ENCODE measurements at places on chromosomes 7 and 10.

DNA sequence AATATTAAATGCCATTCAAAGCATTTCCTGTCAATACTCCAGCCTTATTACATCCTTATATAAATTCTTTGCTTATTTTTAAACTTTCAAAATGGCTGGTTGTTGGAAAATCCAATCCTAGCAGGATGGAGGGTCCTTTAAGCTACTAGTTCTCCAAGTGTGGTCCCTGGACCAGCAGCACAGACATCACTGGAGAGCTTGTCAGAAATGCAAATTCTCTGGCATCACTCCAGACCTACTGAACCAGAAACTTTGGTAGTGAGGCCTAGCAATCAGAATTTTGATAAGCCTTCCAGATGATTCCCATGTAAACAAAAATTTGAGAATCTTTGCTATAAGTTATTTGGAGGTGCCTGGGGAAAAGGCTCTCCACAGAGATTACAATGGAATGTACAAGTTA is 43.8 kb downstream of the CALCR start:
- no peak overlapping the region for H3K27ac ChIP-seq
- H3K4me1 ChIP-seq: no peaks in the 10 kb centered on the region
- H3K36me3 ChIP-seq: no peaks in the 10 kb centered on the region
- DNase-seq: peak; percentile 17
- H3K4me3 ChIP-seq: no peak overlapping the region
- H3K27me3 ChIP-seq: no peaks in the 10 kb centered on the region

DNA sequence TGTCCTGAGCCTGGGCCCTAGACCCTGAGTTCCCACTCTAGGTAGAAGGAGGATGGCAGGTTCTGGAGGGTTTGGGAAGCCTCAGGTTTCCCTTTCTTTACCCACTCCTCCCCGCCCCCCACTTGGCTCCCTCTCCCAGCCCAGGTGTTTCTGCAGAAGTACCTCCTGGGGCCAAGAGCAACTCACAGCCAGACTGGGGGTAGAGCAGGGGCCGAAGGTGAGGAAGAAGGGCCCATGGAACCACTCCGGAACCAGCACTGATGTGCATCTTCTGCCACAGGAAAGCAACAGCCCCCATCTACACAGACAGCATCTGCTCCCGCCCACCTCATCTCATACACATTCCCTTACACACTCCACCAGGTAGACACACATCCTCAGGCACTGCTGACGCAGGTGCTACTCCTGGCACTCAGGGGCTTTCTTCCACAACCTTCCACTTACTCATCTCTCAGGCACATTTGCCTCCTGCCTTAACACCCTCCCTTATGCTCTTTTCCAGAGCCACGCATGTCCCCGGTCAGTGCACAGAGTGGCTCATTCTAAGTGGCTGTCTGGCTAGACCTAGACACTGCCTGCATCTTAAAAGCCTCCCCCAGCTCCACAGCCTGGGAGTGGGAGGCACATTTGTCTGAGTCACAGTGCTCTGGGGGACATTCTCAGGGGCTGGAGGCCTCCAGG is 1.8 kb downstream of the EPHB6 start:
- H3K27ac ChIP-seq: no peak overlapping the region
- peaks cover 12% of the 10 kb centered on the region for H3K27me3 ChIP-seq
- H3K4me3 ChIP-seq: no peak overlapping the region

GRCh38 chr10:29646238-29646902 is 11.6 kb upstream of the SVIL start:
- H3K4me1 ChIP-seq: peaks cover 41% of the 10 kb centered on the region
- no peak overlapping the region for H3K4me3 ChIP-seq
- H3K27ac ChIP-seq: peak overlapping the region; percentile 65
- no peaks in the 10 kb centered on the region for H3K27me3 ChIP-seq

DNA sequence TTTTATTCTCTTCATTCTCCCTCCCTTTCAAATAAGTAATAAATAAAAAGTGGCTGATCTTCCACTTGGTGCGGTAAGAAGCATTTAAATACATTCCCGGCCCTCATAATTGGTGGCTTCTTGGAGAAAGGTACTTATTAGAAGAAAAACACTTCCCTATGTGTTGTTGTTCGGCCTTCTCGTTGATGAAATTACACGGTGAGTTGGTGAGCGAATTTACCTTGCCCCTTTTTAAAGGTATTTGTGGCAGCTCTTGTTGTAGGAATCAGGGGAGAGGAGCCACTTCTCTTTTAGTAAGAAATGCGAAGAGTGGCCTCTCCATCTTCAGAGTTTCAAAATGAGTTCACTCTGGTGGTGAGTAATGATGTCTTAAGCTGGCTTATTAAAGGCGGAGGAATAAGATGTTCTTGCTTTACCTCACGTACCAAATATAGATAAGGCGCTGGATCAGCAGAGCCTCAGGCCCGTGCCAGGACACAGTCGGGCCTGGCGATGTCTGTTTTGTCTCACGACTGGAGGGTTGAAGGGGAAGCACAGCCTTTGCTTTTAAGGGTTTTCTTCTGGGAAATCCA is 135.9 kb downstream of the CUX1 start:
- peaks cover 3% of the 10 kb centered on the region for H3K36me3 ChIP-seq
- H3K4me3 ChIP-seq: no peak overlapping the region
- no peaks in the 10 kb centered on the region for H3K27me3 ChIP-seq
- DNase-seq: peak; percentile 45

GRCh38 chr10:67175354-67175753 is 249.5 kb downstream of the LRRTM3 start:
- H3K4me1 ChIP-seq: no peaks in the 10 kb centered on the region
- no peak for DNase-seq
- H3K27ac ChIP-seq: no peak overlapping the region
- no peak overlapping the region for H3K4me3 ChIP-seq
- no peaks in the 10 kb centered on the region for H3K27me3 ChIP-seq

GRCh38 chr10:31508234-31508633 is 189.2 kb downstream of the ZEB1 start:
- H3K27ac ChIP-seq: no peak overlapping the region
- no peak for DNase-seq
- no peaks in the 10 kb centered on the region for H3K27me3 ChIP-seq
- no peak overlapping the region for H3K4me3 ChIP-seq
- no peaks in the 10 kb centered on the region for H3K4me1 ChIP-seq

GRCh38 chr7:151853896-151854719 is 22.8 kb downstream of the PRKAG2 start:
- H3K27ac ChIP-seq: no peak overlapping the region
- H3K27me3 ChIP-seq: peaks cover 2% of the 10 kb centered on the region
- no peak for DNase-seq
- no peak overlapping the region for H3K4me3 ChIP-seq
- H3K4me1 ChIP-seq: peaks cover 7% of the 10 kb centered on the region
- no peaks in the 10 kb centered on the region for H3K36me3 ChIP-seq

GRCh38 chr7:79268730-79269129 is 184.7 kb downstream of the MAGI2 start:
- H3K4me3 ChIP-seq: no peak overlapping the region
- no peaks in the 10 kb centered on the region for H3K4me1 ChIP-seq
- no peaks in the 10 kb centered on the region for H3K27me3 ChIP-seq
- no peak overlapping the region for H3K27ac ChIP-seq

- peaks cover 4% of the 10 kb centered on the region for H3K27me3 ChIP-seq
- no peak for DNase-seq
- H3K27ac ChIP-seq: no peak overlapping the region
Observed at GRCh38 chr10:104066945-104067344, 18.7 kb downstream of the COL17A1 start.

DNA sequence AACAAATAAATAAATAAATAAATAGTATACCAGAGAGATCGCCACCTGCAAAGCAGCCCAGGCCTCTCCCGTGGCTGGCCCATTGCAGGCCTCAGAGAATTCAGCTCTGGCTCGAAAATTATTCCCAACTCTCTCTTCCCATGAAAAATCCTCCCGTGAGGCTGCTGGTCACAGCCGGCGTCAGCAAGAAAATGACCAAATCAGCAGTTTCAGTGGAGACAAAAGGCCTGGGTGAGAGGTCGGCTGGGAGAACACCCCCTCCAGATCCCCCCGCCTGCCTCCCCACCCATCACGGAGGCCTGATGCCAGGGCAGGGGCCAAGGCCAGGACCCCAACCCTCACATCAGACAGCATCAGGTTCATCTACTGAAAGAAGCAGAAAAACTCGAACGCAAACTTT is 3.1 kb upstream of the CLIP2 start:
- H3K4me1 ChIP-seq: peaks cover 28% of the 10 kb centered on the region
- H3K27ac ChIP-seq: no peak overlapping the region
- no peak overlapping the region for H3K4me3 ChIP-seq

GRCh38 chr7:43540471-43540870 is 42.4 kb upstream of the STK17A start:
- H3K27ac ChIP-seq: no peak overlapping the region
- H3K4me3 ChIP-seq: no peak overlapping the region
- peaks cover 2% of the 10 kb centered on the region for H3K4me1 ChIP-seq

DNA sequence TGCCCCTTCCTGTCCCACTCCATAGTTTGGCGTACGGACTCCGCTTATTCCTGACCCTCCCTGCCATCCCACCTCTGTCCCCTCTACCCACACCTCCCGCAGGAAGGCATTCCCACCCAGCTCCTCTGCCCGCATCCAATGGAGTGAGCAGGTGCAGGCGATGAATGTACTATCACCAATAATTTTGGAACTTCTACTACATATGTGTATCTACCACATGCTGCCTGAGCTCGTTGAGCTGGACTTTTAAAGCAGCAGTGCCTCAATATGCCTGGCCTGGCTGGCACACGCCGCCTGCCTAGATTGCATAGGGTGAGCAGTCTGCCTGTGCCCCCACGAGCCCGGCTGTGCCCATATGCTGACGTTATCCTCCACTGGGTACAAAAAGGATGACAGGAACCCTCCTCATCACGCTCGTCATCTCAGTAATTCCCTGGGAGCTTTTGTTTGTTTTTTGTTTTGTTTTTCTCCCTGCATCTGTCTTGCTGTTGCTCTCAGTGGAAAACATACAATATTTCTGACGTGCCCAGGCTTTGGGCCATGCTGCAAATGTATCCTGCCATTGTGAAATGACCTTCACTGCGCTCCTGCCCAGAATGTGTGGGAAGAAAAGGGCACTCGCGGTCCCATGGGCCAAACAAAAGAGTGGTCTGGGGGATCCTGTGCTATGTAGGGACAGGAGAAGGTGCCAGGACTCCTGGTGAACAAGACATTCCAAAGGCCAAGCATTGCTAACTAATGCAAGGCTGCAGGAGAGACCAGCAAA is 302.8 kb downstream of the PTPRN2 start:
- no peak overlapping the region for H3K4me3 ChIP-seq
- DNase-seq: no peak
- no peak overlapping the region for H3K27ac ChIP-seq
- H3K4me1 ChIP-seq: no peaks in the 10 kb centered on the region

DNA sequence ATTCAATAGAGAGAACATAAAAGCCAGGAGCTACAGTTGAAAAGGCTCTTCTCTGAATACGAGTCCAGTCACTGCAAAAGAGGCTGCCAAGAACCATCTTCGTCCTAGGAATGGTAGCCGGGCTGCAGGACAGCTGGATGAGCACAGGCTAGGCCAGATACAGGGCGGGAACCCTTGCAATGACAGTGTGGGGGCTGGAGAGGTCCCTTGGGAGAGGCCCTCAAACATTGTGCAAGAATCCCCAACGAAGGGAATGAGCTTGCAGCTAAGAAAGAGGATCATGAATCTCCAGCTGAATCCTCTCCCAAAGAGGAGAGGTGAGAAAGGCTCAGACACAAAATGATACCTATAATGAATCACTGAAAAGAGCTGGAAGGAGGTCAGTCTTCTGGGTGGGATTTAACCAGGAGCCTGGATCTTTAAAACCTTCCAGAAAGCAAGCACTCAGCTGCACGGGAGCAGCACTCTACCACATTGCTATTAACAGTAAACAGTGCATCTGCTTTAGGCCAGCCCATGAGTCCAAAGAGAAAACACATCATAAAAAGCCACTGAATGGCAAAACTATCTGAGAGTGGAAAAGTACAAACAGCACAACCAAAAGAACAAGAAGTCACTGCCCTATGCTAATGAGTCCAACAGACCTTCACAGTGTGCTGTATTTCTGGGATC is 287.9 kb downstream of the TNS3 start:
- H3K4me3 ChIP-seq: no peak overlapping the region
- peak; percentile 74 for DNase-seq
- H3K27ac ChIP-seq: peak overlapping the region; percentile 2
- H3K4me1 ChIP-seq: peaks cover 4% of the 10 kb centered on the region
- peaks cover 48% of the 10 kb centered on the region for H3K36me3 ChIP-seq

DNA sequence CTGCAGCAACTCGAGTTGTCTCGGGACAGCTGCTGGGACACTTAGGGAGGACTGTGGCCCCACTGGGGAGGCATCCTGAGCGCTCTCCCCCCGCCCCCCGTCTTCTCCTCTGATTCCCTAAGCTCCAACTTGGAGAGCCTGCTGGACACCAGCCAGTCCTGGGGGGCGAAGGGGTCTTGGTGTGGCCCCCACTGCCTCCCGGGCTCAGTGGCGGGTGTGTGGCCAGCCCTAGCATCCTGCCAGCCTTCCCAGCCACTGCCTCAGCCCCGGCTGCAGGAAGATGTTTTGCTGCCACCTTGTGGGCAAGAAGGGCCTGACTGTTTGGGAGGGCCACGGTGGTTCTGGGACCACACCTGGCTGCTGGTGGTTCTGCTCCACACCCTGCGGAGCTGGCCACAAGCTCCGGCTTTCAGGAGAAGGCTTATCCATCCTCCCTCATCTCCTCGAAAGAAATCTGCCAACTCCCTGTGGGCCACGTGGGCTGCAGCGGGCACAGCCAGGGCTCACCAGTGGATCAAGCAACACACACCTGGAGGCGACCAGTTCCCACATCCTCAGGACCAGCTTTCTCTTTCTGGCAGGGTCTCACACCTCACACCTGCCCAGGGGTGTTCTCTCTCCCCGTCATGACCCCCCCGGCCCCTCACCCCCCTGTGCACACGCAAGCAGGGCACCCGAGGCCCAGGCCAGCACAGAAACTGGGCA is 24.8 kb downstream of the AGAP3 start:
- peaks cover 3% of the 10 kb centered on the region for H3K27me3 ChIP-seq
- peaks cover 34% of the 10 kb centered on the region for H3K4me1 ChIP-seq
- peak; percentile 80 for DNase-seq
- peaks cover 13% of the 10 kb centered on the region for H3K36me3 ChIP-seq
- no peak overlapping the region for H3K27ac ChIP-seq

- H3K27me3 ChIP-seq: peaks cover 10% of the 10 kb centered on the region
- H3K36me3 ChIP-seq: no peaks in the 10 kb centered on the region
- no peaks in the 10 kb centered on the region for H3K4me1 ChIP-seq
- no peak overlapping the region for H3K27ac ChIP-seq
- DNase-seq: peak; percentile 21
Observed at GRCh38 chr10:100303724-100304319, 17.3 kb upstream of the BLOC1S2 start.

DNA sequence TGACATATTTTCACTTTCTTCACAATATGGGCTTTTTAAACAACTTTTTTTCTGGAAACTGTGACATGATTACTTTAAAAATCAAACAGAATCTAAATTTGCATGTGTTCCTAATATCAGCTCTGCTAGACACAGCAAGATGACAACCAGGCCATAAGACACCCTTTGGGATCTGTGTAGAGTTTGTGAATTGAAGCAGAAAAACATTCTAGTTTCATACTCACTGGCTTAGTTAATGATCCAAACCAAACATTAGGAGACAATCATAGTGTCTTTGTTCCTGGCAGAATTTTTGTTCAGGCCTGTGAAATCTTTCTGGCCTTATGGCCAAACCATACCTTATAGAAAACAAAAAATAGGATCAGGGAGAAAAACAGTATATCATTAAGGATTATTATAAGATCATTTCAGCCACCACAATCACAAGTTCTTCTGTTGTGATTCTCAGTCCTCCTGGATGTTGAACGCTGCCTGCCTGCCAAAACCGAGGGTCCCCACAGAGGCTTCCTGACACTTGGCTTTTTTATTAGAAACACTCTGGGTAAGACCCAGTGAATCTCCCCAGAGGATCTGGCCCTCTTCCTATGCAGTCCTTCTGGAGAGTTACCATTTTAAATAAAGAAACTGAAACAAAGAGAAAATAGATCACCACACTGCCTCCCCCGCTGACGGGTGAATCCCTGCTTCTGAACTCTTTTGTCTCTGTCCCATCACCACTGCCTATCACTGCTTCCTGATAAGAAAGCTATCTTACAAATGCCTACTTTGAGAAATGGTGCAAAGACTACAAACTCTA is 79.2 kb upstream of the PPP1R3C start:
- H3K36me3 ChIP-seq: no peaks in the 10 kb centered on the region
- no peaks in the 10 kb centered on the region for H3K4me1 ChIP-seq

All from muscle of leg (tissue), 16 donors.